A549 treated with dexamethasone at 1 μM for 4 hours (cell line): ENCODE measurements at places on chromosomes 4 and X. TPM values are rescaled to one million over a fixed set of nuclear protein-coding genes. Genes with fewer than 3 reads are reported as not detected.

SLC7A11 gene
- total RNA-seq = 16.9 to 26.3 TPM (median 19.0 TPM) in 5 replicates

TCEANC gene
- 0.60 to 1.3 TPM (median 0.79 TPM) in 5 replicates for total RNA-seq

SLC6A14 gene
- total RNA-seq = 0.12 TPM in 1 of 5 replicates, not detected in the others

SMC1A gene
- total RNA-seq = 39.2 to 74.7 TPM (median 58.0 TPM) in 5 replicates

IL2 gene
- not detected in 5 replicates for total RNA-seq

DRD5 gene
- total RNA-seq = 0.04 TPM in 1 of 5 replicates, not detected in the others

SRPX2 gene
- 1.8 to 3.4 TPM (median 2.7 TPM) in 5 replicates for total RNA-seq
